ENCODE measurements at places on chromosomes 5 and 9.

DNA sequence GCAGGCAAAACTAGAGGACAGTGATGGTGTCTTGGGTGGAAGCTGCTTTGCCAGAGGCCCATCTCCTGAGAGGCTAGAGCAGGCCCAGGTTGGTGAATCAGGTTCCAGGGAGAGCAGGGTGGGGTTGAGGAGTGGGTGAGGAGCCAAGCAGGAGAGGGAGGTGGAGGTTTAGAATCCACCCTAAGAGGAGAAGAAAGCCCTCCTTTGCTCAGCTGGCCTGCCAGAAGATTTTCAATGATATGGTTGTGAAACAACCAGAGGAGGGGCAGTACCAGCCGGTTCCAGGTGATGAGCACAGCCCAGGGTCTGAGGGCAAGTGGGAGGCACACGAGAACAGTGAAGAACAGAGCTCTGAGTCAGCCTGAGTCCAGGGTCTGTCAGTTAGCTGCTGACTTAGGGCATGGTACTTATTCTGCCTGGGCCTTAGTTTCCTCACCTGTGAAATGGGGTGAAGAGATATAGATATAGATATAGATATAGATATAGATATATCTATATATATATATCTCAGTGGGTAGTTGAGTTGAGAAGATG is 17.8 kb downstream of the PPARGC1B start:
- DNase-seq, result no peak

GRCh38 chr5:157732596-157733262 is 1.5 kb downstream of the THG1L start:
- DNase-seq, result no peak

DNA sequence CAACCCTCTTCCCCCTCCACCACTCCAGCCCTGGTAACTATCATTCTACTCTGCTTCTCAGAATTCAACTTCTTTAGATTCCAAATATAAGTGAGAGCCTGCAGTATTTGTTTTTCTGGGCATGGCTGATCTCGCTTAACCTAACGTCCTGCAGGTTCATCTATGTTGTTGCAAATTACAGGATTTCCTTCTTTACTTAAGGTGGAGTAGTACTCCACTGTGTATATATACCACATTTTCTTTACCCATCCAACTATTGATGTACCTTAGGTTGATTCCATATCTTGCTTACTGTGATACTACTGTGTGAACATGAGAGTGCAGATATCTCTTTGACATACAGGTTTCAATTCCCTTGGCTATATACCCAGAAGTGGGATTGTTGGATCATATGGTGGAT is 106.3 kb upstream of the ZNF366 start:
- DNase-seq, result no peak

DNA sequence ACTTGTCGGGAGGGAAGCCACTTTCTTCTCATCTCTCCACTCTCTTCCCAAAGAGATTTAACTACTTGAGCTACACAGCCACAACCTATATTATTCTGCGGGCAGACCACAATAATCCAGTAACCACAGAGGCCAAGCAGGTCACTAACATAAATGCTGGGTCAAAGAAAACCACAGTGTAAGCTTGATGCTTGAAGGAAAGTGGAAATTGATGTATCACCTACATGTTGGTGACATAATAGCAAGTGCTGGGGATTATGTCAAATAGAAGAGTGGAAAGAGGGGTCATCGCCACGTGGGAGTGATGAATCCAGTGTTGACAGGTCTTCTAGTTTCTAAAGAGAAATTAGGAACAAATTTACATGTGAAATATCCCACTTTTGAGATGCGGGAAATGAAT is 40.9 kb downstream of the RFK start:
- DNase-seq, result no peak

DNA sequence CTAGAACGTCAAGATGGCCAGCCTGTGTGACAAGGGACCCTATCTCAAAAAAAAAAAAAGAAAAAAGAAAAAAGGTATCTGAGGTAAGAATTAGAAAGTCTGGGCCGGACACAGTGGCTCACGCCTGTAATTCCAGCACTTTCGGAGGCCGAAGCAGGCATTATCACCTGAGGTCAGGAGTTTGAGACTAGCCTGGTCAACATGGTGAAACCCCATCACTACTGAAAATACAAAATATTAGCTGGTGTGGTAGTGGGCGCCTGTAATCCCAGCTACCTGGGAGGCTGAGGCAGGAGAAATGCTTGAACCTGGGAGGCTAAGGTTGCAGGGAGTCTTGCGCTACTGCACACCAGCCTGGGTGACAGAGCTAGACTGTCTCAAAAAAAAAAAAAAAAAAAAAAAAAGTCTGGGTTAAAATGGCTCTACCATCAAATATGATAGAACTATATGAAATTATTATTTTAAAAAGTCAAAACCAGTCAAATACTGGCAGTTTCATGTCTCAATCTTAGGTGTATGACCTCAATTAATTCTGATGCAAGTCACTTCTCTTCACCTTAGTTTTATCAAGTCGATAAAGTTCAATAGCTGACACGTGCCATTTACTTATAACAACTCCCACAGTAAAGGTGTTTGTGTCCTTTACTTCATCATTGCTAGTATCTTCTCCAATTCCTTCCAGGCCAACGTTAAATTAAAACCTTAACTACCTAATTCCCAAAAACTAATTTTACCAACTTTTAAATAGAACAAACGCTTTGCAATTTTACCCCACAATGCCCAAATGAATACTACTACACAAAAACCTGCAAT is 1.1 kb downstream of the RPS23 start:
- no peak for DNase-seq

DNA sequence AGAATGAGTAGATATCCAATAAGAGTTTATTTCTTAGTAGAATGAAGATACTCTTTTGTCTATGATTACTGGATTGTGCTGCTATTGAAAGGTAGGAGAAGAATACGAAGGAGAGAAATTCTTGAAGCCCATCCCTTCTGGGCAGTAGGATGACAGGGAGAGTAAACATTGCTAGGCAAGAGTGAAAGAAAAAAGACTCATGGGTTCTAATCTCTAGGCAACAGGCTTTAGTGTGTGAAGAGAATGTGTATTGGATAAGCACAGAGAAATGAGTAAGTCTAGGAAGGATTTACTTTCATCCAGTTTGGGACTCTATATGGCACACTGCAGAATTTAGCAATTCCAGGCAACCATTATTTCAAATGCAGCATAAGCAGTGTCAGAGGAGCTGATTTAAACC is 216.0 kb downstream of the GABRG2 start:
- no peak for DNase-seq

- DNase-seq, result no peak
Measured at GRCh38 chr9:114936581-114936980, 6.2 kb upstream of the TNFSF8 start.
